ENCODE measurements at places on chromosomes 2 and 18. TPM values are rescaled to one million over a fixed set of nuclear protein-coding genes. Genes with fewer than 3 reads are reported as not detected.

GRCh38 chr2:122105877-122106206 lies 350.4 kb downstream of the TSN start:
- no peak for DNase-seq

DNA sequence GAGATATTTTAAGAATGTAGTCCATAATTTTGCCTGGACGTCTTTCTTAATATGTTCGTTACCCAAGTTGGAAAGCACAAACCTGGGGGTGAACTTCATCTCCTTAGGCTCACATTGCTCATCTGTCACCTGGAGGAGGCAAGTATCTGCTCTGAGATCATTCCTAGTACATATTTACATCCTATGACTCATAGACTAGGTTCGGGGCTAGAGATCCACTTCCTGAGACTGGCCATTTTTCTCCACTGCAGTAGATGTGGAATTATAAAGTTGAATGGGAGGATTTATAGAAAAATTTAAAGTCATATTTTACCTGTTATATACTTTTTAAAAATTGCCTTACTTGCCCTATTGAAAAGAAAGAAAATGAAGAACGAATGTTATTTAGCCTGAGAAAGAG lies 77.5 kb upstream of the PROKR1 start:
- no peak for DNase-seq

GRCh38 chr2:69741229-69741574 lies 732 bp upstream of the ANXA4 start:
- peak; percentile 78 for DNase-seq

DNA sequence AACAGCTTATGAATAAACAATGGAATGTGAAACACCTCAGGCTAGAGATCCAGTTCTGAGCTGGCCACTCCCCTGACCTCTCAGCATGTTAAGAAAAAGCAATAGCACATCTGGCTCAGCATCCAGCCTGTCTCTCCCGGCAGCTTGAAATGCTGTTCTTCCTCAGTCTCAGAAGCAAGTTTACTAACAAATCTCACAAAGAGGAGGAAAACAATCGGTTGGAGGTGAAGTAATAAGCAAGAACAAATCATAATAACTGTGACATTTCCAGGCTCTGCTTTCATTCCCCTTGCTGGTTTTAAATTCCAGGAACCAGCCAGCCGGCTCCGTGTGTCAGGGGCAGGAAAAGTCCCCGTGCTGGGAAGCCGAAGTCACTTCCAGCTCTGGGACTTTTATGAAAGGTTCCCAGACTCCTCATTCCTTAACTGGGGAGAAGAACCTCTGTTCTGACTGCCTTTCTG lies 133.9 kb upstream of the ARL4C start:
- no peak for DNase-seq

- no peak for DNase-seq
These were observed 176.3 kb upstream of the LRP1B start for GRCh38 chr2:142307086-142307485.

DNA sequence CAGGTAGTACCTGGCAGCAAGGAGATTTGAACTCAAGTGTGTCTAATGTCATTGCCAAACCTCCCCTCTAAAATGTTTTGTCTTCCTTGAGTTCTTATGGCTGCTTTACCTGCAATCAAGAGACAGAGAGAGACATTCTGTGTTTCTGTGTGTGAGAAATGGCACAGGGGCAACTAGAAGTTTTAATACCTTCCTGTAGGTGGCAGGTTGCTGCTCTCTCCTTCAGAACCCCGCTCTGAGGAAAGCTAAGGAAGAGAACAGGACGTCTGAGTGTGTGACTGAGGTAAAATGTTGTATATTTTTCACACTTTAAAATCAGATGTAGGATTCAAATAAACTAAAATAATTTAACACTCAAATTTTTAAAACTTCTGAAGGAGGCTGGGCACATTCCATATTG lies 19.2 kb downstream of the DTNA start:
- no peak for DNase-seq

- DNase-seq: no peak
These were observed 34.7 kb downstream of the NHEJ1 start for GRCh38 chr2:219125886-219126270.

DNA sequence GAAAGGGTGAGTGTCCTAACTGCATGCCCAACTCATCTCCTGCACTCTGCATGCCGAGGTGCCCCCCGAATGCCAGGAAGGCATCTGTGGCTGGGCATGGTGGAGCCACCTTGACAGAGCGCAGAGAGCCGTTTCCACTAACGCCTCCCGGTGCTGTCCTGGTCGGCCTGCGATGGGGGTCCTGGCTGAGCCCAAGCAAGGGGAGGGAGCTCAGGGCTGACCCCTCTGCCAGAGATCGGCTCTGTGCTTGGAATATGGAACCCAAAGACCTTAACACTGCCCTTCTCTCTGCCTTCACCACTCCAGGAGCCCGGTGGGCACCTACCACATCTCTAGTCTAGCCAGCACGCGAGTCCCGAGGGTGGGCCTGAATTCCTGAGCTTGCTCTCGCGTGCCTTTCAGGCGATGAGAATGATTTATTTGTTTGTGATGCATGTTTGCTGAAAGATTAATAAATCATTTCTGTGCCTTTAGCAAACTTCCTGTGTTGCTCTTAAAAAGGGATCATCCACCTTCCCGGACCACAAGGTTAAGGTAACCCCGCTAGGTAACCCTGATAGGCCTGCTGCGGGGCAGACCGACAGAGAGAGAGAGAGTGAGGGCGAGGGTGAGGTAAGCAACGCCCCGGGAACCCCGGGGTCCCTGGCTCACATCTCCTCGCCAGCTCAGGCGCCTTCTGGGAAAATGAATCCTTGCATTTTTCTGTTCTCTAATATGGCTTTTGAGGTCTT lies 35.3 kb downstream of the PDIA6 start:
- peak; percentile 27 for DNase-seq

GRCh38 chr2:139020287-139020686 lies 240.1 kb upstream of the NXPH2 start:
- DNase-seq: no peak

DNA sequence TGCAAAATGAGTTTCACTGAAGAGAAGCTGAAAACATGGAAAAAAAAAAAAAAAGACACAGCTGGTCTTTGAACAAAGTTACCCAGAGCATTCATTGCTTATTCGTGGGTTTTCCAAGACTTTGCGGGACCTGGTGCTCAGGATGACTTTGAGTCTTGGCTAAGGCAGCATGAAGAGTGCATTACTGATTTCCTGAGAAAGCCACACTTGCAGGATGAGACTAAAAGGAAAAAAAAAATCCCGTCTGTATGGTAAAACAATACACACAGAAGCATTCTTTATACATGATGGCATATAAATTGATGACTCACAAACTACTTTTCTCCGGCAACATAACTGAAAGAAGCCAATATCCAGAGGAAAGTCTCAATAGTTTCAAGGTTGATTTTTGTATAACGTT lies 195.4 kb downstream of the SPP2 start:
- no peak for DNase-seq

GRCh38 chr18:66616523-66616983 lies 12.7 kb upstream of the CDH19 start:
- no peak for DNase-seq

- peak; percentile 85 for DNase-seq
These were observed 19.4 kb upstream of the PAX3 start for GRCh38 chr2:222318026-222318711.

- DNase-seq: no peak
These were observed 20.8 kb upstream of the MYO3B start for GRCh38 chr2:170157025-170157684.

DNA sequence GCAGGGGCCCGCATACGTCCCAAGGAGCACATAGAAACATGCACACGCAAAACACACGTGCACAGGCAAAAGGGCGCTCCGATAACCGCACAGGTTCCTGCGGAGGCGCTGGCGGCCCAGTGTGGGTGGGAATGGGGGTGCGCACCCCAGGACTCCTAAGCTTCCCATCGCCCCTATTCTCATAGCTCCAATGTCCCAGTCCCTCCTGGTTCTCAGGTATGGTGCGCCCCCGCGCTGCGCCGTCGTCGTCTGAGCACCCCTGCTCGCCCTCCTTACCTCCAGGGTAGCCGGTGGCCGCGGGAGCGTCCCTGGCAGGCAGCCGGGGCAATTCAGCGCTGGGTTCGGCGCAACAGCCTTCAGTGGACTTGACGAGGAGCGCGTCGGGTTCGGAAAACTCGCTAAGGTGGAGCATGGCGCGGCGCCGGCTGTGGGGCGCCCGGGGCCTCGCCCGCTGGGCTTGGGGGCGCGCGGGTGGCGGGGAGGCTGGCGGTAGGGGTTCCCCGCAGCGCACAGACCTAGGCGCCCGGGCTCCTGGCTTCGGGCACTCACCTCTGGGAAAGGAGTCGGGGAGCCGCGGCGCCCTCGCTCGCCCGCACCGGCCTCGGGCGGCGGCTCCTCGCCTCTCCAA lies 328 bp downstream of the EGR4 start:
- no peak for DNase-seq

- DNase-seq: no peak
These were observed 6.4 kb upstream of the CRYGC start for GRCh38 chr2:208135794-208136715.

DNA sequence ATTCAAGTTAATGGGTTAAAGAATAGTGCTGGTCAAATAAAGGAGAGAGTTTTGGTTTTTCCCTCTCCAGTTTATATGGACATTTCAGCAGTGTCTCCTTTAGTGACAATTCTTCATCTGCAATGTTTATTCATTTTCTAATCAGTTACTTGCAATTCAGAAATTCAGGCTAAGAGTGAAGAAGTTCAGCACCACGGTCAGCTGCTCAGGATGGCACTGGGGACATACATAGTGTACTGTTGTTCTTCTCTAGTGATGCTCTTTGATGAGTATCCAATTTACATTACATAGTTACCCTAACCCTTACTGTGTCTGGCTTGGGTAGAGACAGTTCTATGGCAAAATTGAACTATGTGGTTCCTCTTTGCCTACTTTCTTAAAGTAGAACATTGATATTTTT lies 412.7 kb downstream of the CNTNAP5 start:
- DNase-seq: no peak

GRCh38 chr18:770583-770961 lies 41.5 kb downstream of the YES1 start:
- no peak for DNase-seq

DNA sequence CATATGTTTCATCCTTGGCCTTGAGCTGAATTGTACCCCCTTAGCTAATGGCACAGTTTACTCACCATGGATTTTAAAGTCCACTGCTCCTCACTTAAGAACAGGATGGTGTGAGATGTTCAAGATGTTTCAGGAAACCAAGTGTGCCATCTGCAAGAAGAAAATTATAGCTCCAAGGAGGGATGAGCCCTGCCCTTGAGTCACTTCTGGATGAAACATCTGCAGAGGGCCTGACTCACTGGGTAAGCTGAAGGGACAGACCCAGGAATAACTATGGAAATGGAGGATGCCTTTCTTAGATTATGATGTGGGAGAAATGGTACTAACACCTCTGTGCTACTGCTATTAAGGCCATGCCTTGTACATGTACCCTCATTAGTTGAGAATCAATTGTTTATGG lies 6.4 kb downstream of the MARS2 start:
- DNase-seq: no peak

DNA sequence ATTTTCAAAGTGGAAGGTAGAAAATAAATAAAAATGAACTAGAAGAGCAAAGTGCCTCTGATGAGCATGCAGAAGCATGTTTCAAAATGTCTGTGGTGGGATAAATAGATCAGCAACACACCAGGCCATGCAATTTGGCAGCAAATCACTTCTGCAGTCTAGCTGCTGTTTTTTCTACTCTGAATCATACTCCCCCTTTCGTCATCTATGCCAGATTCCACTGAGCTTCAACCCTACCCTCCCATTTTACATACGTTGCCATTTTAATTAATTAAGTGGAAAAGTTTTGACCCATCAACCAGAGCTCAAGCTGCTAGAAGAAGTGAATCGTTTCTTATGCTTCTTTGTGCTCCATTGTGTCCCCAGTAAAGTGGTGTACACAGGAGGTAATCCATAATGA lies 79.3 kb downstream of the NRXN1 start:
- no peak for DNase-seq

DNA sequence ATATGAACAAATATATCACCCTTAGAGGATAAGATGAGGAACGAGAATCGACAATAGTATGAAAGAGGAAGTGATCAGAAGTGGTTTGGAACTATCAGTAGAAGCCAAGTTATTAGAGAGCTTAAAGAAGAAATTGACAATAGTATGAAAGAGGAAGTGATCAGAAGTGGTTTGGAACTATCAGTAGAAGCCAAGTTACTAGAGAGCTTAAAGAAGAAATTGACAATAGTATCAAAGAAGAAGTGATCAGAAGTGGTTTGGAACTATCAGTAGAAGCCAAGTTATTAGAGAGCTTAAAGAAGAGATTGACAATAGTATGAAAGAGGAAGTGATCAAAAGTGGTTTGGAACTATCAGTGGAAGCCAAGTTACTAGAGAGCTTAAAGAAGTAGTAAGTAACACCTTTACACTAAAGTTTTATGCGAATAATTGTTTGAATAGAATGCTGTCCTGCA lies 175.5 kb downstream of the ZNF407 start:
- no peak for DNase-seq

- no peak for DNase-seq
These were observed 222.8 kb upstream of the HS6ST1 start for GRCh38 chr2:128541448-128541847.

- DNase-seq: no peak
These were observed 310.6 kb downstream of the C1D start for GRCh38 chr2:67752199-67752598.

GRCh38 chr2:49261781-49262180 lies 107.5 kb upstream of the FSHR start:
- DNase-seq: no peak

DNA sequence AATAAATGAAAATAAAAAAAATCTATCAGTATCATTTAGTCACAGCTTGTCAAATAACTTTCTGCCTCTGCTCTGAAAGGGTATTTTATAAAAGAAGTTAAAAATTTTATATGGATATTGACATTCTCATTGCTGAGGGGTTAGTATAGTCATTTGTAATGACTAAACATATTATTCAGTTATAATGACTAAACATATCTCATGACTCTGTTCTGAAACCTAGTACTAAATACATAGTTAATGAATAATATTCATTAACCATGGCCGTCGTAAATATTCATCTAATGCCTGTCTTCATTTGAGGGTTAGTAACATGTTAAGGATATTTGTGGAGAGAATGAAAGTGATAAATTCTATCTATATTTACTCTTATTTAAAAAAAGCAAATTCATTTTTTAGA lies 69.1 kb upstream of the MAP4K3 start:
- no peak for DNase-seq

Gene M1AP
- total RNA-seq: 1.4 TPM

Gene C2orf15
- total RNA-seq: 1.1 TPM

Gene IL1A
- total RNA-seq: 1.9 TPM

Gene NYAP2
- 0.93 TPM for total RNA-seq

Gene ZEB2
- 178 TPM for total RNA-seq

Gene RFX8
- total RNA-seq: not detected

Gene CCBE1
- 27.8 TPM for total RNA-seq

Gene RGPD3
- 0.12 TPM for total RNA-seq

All from upper lobe of right lung (tissue), 1 donor.